ENCODE measurements at places on chromosomes 12 and 14.

DNA sequence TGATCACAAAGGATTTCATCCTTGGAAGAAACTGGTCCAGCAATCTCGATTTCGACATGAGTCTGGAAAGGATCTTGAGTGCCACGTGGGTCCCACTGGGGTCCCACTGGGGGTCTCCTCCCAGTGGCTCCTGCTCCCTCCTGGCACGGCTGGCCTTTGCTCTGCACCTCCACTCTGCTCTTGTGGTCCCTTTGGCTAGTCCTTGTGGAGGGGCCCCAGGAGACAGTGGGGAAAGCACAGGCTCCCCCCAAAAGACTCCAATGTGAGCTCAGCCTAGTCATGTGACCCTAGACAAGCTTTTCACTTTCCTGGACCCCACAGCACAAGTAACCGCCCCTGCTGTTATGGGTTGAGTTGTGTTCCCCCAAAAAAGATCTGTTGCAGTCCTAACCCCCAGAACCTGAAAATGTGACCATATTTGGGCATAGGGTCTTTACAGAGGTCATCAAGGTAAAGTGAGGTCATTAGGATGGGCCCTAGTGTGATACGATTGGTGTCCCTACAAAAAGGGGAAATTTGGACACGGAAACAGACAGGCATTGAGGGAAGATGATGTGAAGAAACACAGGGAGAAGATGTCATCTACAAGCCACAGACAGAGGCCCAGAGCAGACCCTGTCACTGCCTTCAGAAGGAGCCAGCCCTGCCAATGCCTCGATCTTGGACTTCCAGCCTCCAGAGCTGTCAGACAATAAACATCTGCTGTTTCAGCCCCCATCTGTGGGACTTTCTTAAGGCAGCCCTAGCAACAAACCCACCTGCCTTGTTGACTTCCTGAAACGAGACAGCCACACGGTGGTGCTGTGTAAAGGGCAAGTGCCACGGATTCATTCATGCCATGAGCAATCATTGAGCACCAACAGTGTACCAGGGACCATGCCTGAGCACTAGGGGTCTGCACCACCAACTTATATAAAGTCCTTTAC is 23.8 kb upstream of the PPP2R5C start:
- no peak for DNase-seq

DNA sequence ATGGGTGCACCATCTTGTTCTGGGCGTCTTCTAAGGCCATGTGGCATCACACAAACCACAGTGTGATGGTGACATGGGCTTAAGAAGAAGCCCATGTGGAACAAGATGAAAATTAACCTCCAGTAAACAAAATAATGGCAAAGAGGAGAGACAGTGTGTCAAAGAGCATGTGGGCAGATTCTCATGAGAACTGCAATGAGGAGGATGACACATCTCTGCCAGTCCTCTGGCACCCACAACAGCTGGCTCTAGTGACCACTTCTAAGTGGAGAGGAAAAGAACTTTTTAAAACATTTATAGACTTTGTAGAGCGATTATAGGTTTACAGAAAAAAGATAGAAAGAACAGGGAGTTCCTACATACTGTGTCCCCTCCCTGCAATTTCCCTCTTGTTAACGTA is 401.4 kb downstream of the ATP23 start:
- no peak for DNase-seq

DNA sequence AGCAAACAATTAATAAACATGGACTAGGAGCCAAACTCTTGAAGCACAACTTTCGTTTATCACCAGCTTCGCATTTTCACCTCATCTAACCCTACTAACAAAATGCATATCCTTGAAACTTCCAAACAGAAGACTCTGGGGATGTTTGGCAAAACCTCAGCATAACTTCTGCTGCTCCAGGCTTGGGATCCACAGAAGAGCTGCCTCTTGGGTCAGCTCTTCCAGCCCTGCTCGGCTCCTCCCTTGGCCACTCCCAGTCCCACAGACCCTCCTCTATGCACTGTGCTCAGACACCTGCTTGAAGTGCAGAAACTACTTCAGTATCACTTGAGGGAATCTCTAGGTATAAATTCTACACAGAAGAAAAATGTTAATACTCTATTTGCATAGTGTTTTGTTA is 110.0 kb upstream of the AMIGO2 start:
- DNase-seq: no peak

DNA sequence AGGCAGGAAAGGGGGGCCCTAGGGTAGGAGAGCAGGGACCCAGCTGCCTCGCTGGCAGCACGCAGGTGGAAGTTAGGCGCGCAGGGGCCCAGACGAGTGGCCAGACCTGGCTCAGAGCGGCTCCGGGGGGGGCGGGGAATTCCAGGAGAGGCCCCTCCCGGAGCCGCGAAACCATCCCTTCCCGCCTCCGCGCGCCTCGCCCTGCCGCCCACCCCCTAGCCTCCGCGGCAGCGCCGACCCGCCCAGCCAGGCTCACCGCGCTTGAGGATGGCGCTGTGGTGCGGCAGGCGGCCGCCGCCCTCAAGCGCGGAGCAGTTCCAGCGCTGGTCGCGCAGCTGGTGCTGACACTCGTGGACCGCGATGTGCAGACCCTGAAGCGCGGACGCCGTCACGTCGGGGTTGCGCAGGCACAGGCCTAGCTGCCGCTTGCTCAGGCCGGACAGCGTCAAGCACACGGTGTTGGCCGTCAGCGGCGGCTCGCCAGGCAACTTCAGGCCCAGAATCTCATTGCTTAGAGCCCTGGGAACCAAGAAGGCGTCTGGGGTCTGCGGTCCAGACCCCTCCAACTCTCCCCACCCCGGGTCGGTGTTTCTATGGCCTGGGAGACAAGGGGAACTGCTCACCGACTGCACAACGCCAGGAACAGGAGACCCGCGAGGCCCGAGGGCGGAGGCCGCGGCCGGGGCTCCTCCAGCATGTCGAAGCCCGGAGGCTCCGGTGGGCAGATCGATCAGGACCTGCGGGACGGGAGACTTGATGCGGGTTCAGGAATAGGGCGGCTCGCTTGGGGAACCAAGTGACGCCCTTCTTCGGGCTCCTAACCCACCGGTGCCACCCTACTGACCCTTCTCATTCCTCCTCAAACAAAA is 1.5 kb downstream of the WNT10B start:
- DNase-seq: no peak

GRCh38 chr12:81930037-81930436 is 170.9 kb upstream of the PPFIA2 start:
- DNase-seq: no peak

DNA sequence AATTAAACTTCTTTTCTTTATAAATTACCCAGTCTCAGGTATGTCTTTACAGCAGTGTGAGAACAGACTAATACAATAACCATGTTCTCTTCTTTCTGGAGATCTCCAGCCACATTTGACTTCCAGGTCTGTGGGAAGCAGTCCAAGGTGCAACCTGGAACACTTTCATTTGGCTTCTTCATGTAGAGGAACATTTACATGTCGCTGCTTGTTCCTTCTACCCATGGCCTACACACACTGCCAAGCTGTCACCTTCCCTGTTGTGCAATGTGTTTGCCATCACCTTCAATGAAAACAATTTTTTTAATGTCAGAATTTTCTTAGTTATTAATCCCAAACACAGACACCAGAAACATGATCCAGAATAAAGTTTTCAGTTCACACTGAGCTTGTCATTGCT is 104.7 kb downstream of the PRKCH start:
- no peak for DNase-seq

GRCh38 chr12:65522956-65523860 is 244.7 kb downstream of the MSRB3 start:
- DNase-seq: no peak

GRCh38 chr14:67734675-67735074 is 33.0 kb downstream of the RDH12 start:
- DNase-seq: no peak

DNA sequence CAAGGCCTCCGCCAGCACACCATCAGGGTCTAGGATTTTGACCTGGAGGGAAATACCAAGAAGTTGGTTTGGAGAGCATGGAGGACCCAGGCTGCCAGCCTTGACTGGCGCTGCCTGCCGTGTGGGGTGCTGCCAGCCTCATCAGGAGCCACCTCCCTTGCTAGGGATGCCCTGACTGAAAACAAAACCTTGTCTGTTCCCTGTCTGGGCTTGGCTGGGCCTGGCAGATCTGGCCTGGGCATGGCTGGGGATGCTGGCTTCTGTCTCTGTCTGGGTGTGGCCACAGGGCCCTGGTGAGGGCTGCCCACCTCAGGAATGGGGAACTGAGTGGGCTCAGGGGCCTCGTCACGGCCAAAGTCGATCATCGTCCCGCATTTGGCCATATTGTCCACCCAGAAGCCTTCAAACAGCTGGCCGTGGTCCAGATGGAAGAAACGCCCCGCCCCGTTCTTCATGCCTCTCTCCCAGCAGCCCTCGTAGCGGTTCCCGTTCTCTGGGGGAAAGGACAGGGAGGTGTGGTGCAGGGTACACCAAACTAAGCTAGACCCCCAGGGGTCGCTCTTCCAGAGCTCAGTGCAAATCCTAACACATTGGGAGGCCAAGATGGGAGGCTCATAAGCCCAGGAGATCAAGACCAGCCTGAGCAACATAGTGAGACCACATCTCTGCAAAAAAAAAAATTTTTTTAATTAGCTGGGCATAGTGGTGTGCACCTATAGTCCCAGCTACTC is 16.5 kb downstream of the MORN3 start:
- no peak for DNase-seq

DNA sequence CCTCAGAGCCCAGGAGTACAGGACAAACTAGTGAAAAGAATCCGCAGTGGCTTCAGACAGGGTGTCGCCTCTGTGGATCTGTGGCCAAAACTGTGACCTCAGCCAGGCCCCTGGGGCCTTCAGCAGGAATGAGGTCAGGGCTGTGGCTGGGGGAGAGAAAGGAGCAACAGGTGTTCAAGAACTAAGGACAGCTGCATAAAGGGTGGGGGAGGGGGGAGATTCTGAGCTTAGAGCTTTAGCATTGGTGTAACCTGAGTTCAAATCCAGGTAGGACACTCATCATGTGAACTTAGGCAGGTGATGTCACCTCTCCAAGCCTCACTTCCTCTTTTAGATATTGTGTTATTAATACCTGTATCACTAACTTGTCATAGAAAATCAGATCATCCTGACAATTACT is 40.9 kb upstream of the CORO1C start:
- no peak for DNase-seq

DNA sequence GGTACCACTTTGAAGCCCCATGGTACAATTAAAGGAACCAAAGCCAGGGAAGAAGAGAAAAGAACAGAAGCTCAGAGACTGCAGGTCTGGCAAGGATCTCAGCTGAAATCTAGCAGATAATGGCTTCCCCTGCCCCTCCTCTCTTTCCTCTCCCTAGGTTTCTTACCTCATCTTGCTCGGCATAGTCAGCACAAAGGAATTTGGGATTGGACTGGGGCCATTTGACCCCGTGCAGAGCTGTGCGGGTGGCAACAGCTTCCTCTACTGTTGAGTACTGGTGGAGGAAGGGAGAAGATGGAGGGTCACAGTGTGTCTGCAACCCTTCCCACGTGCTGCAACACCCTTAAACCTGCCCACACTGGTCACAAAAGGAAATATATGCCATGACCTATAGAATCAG is 4.7 kb upstream of the CDH24 start:
- DNase-seq: no peak

DNA sequence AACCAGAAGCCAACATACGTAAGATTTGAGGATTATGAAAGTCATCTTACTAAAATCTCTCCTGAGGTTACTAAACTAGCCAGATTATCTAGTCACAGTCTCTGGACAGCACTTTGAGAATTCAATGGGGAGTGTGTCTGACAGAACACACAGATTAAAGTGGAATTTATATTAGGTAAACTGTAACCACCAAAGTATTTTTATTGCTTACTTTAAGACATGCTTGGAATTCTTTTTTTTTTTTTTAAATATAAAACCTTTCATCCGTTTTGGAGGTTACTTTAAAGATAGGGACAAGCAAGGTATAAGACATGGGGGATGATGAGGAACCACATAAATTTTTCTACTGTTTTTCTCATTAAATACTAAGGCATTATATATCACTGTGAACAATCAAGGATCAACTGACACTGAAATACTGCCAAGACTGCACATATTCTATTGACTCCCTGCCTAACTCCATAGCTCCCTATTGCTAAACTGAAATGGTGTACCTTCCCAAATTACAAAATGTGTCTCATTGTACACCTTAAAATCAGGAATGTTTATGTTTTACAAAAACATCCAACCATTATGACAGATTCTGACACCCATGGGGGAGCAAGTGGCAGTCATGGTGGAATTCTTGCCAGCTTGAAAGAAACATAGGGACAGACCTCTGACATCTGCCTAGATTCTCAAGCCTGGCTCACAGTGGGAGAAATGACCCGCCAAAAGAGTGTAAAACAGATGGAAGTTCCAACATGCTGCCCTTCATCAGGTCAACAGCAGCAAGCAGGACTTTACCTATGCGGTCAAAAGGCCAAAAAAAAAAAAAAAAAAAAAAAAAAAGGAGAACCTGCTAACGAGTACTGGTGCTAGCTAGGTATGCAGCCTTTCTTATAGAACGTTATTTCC is 239.3 kb downstream of the MED13L start:
- DNase-seq: no peak

DNA sequence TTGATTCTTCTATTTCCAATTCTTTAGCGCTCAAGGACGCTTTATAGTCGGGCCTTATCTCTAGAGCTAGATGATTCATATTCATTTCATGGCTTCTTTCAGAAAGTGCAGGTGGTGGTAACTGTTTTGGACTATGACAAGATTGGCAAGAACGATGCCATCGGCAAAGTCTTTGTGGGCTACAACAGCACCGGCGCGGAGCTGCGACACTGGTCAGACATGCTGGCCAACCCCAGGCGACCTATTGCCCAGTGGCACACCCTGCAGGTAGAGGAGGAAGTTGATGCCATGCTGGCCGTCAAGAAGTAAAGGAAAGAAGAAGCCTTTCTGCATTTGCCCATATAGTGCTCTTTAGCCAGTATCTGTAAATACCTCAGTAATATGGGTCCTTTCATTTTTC is 241.9 kb downstream of the PAWR start:
- DNase-seq: no peak

GRCh38 chr14:93742761-93743160 is 45.5 kb downstream of the PRIMA1 start:
- no peak for DNase-seq

GRCh38 chr12:87995581-87996178 is 33.5 kb downstream of the C12orf50 start:
- no peak for DNase-seq

- DNase-seq: no peak
Observed at GRCh38 chr14:58465421-58465820, 37.9 kb downstream of the KIAA0586 start.

DNA sequence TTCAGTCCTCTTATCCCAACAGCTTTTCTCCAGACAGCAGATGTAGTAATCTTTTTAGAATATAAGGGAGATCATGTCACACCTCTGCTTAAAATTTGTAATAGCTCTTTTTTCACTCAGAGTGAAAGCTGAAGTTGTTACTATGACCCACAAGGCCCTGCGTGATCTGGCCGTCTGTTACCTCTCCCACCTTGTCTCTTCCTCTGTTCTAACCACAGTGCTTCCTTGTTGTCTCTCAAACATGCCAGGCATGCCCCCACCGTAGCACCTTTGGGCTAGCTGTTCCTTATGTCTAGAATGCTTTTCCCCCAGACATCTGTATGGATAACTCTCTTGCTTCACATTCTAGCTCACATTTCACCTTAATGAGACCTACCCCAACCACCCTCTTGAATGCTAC is 6.5 kb downstream of the NECAP1 start:
- no peak for DNase-seq

- DNase-seq: no peak
Observed at GRCh38 chr14:64943556-64943955, 1.0 kb upstream of the GPX2 start.

- DNase-seq: no peak
Observed at GRCh38 chr14:103448097-103448496, 62.9 kb downstream of the MARK3 start.

Data from stimulated activated CD8-positive, alpha-beta memory T cell treated with anti-CD3 and anti-CD28 coated beads, Interleukin-4, amount 100 ng/mL, for 1 hour (primary cell).